ENCODE measurements at places on chromosomes 2 and 18. TPM values are rescaled to one million over a fixed set of nuclear protein-coding genes. Genes with fewer than 3 reads are reported as not detected.

DNA sequence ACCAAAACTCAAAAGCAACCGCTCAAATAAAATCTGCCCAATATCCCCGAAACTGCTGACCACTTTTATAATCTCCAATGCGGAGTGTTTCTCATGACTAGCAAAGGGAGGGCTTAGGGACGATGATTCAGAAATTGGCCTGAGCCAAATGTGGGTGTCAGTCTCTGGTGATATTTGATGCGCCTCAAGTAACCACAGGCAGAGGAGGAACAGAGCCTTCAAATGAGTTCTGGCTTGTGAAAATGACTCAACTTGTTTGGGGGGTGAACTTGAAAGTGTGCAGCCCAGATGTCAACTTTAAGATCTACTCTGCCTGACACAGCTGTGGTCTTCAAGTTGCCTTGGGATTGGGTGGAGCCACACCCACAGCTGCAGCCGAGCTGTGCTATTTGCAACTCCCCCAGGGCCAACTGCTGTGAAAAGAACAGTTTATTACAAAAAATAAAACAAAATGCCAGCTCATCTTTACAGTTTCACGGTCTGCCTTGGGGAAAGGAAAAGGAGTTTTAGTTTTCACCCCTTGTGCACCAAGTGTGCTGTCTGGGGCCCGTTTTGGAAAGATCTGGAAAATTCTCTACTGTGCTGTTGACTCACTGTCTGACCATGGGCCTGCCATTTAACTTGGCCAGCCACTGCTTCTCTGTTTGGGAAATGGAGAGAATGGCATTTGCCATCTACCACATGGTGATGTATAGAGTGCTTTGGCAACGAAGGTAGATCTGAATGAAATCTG is 222.1 kb downstream of the MTX2 start:
- peaks cover 9% of the 10 kb centered on the region for H3K4me1 ChIP-seq
- peaks cover 5% of the 10 kb centered on the region for H3K27me3 ChIP-seq
- no peaks in the 10 kb centered on the region for H3K36me3 ChIP-seq
- no peak overlapping the region for H3K4me3 ChIP-seq
- DNase-seq = no peak

DNA sequence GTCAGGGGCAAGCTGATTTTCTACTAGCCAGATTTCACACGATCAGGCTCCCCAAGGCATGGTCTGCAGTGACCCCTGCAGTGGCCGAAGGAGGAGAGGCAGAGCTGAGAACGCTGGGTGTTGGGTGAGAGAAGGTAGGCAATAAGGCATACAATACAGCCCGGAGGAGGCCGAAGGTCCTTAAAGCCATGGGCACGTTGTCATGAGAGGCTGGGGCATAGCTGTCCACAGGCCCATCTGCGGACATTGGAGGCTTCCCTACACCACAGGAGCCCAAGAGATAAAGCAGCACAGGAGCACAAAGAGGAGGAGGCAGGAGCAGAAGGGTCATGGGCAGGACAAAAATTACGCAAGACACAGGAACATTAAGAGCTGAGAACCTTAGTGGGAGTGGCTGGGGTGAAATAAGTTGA is 16.7 kb upstream of the BZW1 start:
- no peaks in the 10 kb centered on the region for H3K27me3 ChIP-seq
- no peak for DNase-seq
- no peak overlapping the region for H3K4me3 ChIP-seq
- H3K36me3 ChIP-seq = no peaks in the 10 kb centered on the region
- no peaks in the 10 kb centered on the region for H3K4me1 ChIP-seq

Gene HNMT
- 5.5 TPM for total RNA-seq

GRCh38 chr2:97966545-97967215 is 29.1 kb downstream of the TMEM131 start:
- H3K36me3 ChIP-seq = peaks cover 4% of the 10 kb centered on the region
- DNase-seq = no peak
- no peaks in the 10 kb centered on the region for H3K27me3 ChIP-seq
- peaks cover 22% of the 10 kb centered on the region for H3K4me1 ChIP-seq

DNA sequence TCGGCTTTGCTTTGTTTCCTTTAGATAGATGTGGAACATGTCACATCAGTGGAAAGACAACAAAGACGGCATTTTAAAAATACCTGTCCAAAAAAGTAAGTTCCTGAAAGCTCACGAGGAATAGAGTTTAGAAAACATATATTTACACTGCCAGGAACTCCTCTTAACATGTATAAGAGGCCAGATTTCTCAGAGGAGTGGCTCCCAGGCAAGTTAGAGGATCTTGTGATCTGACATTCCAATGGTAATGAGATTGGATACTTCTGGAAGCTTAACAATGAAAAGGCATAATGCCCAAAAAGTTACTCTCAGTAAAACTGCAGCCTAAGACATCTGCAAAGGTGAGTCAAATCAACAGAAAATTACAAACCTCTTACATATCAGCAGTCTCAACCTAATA is 77.1 kb downstream of the CYRIA start:
- H3K27me3 ChIP-seq = no peaks in the 10 kb centered on the region
- no peak overlapping the region for H3K4me3 ChIP-seq
- no peak for DNase-seq
- no peak overlapping the region for H3K27ac ChIP-seq
- H3K4me1 ChIP-seq = peaks cover 11% of the 10 kb centered on the region
- peaks cover 5% of the 10 kb centered on the region for H3K36me3 ChIP-seq

Gene ACMSD
- not detected for total RNA-seq

- H3K4me3 ChIP-seq = no peak overlapping the region
- no peak overlapping the region for H3K27ac ChIP-seq
- peaks cover 8% of the 10 kb centered on the region for H3K36me3 ChIP-seq
- no peak for DNase-seq
- no peaks in the 10 kb centered on the region for H3K27me3 ChIP-seq
- H3K4me1 ChIP-seq = peaks cover 13% of the 10 kb centered on the region
These were observed 46.5 kb downstream of the TSN start for GRCh38 chr2:121801916-121802315.

- H3K36me3 ChIP-seq = no peaks in the 10 kb centered on the region
- no peak overlapping the region for H3K27ac ChIP-seq
- H3K4me3 ChIP-seq = no peak overlapping the region
- no peaks in the 10 kb centered on the region for H3K4me1 ChIP-seq
- DNase-seq = no peak
These were observed 23.4 kb downstream of the AQP12A start for GRCh38 chr2:240714747-240715725.

DNA sequence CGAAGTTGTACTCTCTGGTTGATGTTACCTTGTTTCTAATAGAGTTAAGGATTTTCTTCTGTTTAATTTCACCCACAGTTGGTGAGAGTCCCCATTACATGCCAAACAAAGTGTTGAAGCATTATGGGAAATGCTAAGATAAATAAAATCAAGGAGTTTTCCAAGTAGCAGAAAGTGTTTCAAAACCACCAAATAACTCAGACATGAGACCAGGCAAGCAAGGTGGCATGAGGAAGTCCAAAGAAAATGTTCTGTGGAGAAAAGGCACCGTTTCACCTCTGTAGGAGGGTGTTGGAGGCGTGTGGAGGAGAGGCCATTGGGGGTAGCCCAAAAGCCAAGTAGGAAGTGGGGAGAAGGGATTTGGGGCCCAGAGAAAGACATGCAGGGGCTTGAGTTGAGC is 8.7 kb downstream of the CFAP221 start:
- H3K27me3 ChIP-seq = no peaks in the 10 kb centered on the region
- H3K27ac ChIP-seq = no peak overlapping the region
- no peak overlapping the region for H3K4me3 ChIP-seq
- DNase-seq = no peak
- no peaks in the 10 kb centered on the region for H3K4me1 ChIP-seq
- H3K36me3 ChIP-seq = no peaks in the 10 kb centered on the region

DNA sequence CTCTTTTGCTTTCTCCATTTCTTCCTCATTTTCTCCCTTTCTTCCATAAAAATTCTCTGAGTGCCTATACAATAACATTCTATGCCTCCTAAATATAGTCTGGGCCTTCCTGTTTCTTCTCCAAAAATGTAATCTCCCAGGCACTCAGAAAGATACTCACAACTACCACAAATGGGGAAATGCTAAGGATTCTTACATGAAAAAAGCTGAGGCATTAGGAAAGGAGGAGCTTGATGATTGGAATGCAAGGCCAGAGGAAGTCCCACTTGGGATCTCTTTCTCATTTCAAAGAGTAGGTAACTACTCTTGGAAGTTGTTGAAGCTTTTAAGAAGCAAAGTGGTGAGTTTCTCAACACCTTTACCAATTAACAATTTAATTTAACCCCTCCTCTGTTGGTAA is 3.4 kb downstream of the VSNL1 start:
- peaks cover 21% of the 10 kb centered on the region for H3K4me1 ChIP-seq
- H3K27ac ChIP-seq = no peak overlapping the region
- H3K36me3 ChIP-seq = no peaks in the 10 kb centered on the region
- no peak for DNase-seq

Gene LOXL3
- 28.3 TPM for total RNA-seq

DNA sequence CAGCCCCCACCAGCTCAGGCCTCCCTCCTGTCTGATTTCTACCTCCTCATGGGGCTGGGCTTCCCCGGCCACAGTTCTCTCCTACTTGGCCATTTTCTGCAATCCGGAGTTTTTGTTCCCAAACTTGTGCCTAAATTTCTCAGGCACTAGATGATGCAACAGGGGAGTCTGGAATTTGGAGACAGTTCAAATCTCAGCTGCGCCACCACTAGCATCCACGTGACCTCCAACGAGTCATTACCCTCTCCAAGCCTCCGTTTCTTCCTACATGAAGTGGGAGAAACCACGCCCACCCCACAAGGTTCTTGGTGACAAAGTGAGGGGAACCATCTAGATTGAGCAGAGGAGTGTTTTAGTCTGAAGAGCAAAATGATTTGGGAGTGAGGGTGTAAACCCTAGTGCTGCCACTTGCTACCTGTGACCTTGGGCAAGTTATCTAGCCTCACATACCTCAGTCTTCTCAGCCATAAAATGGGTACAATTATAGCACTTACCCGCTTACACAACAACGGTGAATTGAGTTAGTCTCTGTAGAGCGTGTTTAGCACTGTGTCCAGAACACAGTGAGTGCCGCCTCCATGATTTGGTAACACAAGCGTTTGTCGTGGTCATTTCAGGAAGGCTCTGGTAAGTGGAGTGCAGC is 61.4 kb upstream of the ASAP2 start:
- peaks cover 29% of the 10 kb centered on the region for H3K27me3 ChIP-seq
- H3K36me3 ChIP-seq = no peaks in the 10 kb centered on the region
- no peak overlapping the region for H3K4me3 ChIP-seq
- H3K4me1 ChIP-seq = no peaks in the 10 kb centered on the region
- DNase-seq = no peak
- H3K27ac ChIP-seq = no peak overlapping the region

DNA sequence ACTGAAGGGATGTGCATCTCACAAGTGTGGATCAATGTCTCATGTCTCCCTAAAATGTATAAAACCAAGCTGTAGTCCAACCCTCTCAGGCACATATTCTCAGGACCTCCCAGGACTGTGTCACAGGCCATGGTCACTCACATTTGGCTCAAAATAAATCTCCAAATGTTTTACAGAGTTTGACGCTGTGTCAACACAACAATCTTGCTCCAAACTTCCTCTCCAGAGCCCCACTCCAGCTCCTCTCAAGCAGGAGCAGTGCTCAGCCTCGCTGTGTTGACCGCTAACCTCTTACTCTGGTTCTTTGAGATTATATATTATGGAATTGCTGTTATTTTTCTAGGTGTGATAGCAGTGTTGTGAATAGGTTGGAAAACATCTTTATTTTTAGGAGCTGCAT is 56.2 kb downstream of the CYP27C1 start:
- H3K27ac ChIP-seq = no peak overlapping the region
- no peak for DNase-seq
- no peaks in the 10 kb centered on the region for H3K36me3 ChIP-seq
- peaks cover 17% of the 10 kb centered on the region for H3K4me1 ChIP-seq
- no peak overlapping the region for H3K4me3 ChIP-seq

Data from neural crest cell (in vitro differentiated cells).